HS-27A (cell line): ENCODE measurements at places on chromosomes 3 and 15.
A peak's percentile ranks its signal among the peaks of the same experiment; 100 is the strongest.

GRCh38 chr3:141407047-141407446 lies 38.7 kb downstream of the ZBTB38 start:
- peak; percentile 91 for DNase-seq

GRCh38 chr15:52566889-52567288 lies 1.9 kb downstream of the ARPP19 start:
- DNase-seq = no peak

GRCh38 chr15:28113394-28114113 lies 14.4 kb upstream of the OCA2 start:
- no peak for DNase-seq

- no peak for DNase-seq
Observed at GRCh38 chr15:48202068-48202467, 4.0 kb upstream of the SLC12A1 start.

DNA sequence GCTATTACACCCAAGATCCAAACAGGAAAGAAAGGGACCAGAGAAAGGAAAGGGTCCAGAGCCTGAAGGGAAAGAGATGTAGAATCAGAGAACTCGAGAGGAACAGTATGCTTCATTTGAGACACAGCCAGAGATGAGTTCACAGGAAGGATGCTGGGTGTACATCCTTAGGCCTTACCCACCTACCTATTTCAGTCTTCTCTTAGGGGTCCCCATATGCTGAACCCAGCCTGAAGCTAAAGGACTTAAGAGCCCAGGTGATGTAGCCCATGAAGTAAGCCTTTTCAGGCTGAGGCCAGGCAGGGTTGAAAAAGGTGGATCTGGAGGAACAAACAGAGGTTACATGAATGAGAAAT lies 338.0 kb upstream of the KCNH8 start:
- no peak for DNase-seq

- no peak for DNase-seq
Observed at GRCh38 chr3:127183931-127184869, 8.7 kb upstream of the PRR23E start.

DNA sequence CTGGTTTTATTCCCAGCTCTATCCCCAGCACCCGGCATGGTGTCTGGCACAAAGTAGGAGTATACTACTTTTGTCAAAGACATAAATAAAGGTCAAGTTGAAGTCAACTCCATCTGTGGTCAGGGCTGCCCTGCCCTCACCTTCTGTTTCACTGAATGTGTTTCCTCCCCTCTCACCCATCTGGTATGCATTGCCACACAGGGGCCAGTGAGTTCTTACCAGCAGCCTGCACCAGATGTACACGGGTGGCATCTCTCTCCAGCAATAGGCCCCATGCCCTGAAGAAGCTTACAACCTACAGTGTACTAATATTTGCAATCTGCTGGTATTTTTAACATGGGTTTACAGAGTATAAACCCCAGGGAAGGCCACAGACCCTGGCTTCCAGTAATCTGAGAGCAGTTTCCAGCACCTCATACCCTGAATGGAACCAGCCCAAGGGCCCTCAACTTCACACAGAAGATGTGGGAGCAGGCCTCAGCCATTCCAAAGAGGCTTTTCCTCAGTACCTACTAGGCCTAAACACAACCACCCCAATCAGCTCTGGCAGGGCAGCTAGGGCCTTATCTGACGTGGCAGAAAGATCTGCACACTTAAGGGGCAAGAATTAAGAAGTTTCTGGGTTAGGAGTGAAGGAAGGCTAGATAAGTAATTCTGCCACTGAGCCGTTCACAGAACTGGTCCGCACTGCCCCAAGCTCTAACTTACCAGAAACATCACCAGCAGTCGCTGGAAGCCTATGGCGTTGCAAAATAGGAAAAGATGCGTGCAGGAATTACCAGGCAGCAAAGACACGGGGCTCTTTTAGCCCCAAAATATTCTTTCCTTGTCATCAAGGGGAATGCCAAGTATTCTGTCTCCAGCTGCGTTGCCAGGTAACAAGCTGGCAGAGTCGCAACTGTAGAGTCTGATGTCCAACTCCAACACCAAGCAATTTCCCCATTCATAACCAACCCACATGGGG lies 2.1 kb downstream of the IDH2 start:
- DNase-seq = no peak

- DNase-seq = no peak
Observed at GRCh38 chr3:100089812-100090668, 24.3 kb downstream of the FILIP1L start.

DNA sequence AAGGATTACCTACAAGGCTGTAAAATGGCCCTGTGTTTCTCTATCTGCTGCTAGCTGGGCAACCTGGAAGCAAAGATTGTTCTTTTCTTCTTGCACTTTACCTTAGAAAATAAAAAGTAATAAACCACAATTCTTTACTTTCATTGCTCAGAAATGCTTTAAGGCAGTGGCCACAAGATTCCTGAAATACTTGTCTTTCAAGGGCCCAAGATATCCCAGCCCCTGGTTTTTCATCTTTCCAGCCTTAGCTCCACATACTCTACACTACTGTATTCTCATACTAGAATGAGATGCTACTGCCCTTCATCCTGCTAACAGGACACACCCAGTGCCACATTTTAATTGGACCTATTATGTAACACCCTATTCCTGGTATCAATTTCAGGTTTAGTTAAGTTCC lies 78.9 kb downstream of the GTF2E1 start:
- DNase-seq = no peak

GRCh38 chr3:12508291-12508700 lies 24.0 kb downstream of the TSEN2 start:
- DNase-seq = peak; percentile 92

GRCh38 chr3:9193211-9193610 lies 56.2 kb downstream of the SRGAP3 start:
- DNase-seq = no peak

GRCh38 chr3:125331243-125331642 lies 43.9 kb downstream of the ZNF148 start:
- DNase-seq = no peak

- no peak for DNase-seq
Observed at GRCh38 chr3:11297126-11297525, 24.9 kb downstream of the ATG7 start.

- DNase-seq = no peak
Observed at GRCh38 chr15:42206406-42206805, 1.7 kb downstream of the VPS39 start.

GRCh38 chr3:25532431-25533162 lies 104.5 kb downstream of the RARB start:
- DNase-seq = no peak

DNA sequence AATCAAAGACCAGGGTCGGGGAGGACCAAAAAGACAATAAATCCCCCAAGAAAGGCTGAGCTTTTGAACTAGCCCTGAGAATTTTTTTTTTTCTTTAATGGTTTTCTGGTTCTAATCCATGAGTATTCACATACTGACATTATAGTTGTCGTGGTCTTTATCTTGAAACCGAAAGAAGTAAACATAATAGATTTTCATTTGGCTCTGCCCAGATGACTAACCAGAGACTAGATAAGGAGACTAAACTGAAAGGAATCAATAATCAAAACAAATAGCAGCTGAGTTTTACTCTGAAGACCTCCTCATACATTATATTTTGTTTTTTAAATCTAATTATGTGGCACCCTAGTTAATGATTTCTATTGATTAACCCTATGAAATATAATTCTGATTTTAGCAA lies 381.4 kb downstream of the CNTN3 start:
- no peak for DNase-seq

- no peak for DNase-seq
Observed at GRCh38 chr15:63010386-63010785, 32.2 kb upstream of the TPM1 start.

DNA sequence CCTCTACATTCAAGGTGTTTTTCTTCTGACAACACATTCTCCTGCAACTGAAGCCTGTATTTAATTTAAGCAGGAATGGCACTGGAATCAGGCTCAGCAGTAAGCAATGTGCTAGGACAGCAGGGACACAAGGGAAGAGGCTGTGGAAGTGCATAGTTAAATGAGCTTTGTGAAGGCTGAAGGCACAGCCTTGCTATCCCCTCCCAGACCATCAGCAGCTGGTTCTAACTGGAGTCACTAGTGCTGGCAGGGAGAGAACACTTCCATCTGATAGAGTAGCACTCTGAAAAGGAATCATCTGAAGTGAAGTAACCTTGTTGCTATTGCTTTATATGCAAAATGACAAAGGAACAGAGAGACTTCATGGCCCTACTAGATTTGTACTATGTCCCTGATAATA lies 14.7 kb downstream of the UQCC5 start:
- no peak for DNase-seq

- no peak for DNase-seq
Observed at GRCh38 chr15:29162411-29162810, 107.2 kb downstream of the NSMCE3 start.

- DNase-seq = no peak
Observed at GRCh38 chr15:97966924-97967620, 6.6 kb downstream of the ARRDC4 start.

DNA sequence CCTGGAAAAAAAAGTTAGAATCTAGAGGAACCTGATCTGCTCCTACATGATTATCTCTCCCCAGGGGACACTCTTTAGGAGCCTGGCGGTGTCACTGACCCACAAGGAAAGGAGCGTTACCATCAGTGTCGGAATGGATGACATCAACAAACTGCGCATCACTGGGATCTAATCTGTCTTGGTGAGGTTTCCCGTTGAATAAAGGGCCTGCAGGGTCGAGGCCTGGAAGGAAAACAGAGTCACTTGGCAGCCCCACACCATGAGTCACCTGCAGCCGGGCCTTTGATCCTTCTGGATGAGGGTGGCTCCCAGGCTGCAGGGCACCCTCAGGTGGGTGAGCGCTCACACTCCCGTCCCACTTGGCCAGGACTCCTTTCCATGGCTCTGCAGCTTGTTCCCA lies 25.0 kb downstream of the LIPH start:
- DNase-seq = no peak

DNA sequence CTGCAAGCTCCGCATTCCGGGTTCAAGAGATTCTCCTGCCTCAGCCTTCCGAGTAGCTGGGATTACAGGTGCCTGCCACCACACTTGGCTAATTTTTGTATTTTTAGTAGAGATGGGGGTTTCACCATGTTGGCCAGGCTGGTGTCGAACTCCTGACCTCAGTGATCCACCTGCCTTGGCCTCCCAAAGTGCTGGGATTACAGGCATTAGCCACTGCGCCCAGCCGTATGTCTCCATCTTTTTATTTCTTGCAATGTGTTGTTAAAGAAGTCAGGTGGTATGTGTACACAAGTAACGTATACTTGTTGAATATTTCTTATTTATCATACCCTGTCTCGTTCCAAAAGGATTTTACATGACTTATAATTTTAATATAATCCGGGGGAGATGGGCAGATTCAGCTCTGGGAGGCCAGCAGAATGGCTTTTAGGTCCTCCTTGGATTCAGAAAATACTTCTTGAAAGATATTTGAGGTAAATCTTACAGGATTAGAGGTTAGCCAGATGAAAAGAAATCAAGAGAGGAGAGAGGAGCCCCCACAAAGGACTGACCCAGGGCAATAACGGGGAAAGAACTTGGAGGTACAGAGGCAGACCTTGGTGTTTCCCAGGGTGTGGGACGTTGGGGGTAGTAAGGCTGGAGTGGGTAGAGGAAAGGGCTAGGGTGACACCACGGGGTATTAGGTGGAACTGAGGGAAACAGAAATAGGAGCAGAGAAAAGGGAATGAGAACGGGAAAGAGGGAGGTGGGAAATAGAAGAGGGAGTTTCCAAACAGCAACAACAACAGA lies 27.2 kb upstream of the MUC20 start:
- no peak for DNase-seq

- DNase-seq = no peak
Observed at GRCh38 chr3:48656841-48657281, 5.8 kb downstream of the CELSR3 start.

- DNase-seq = no peak
Observed at GRCh38 chr3:100057716-100058575, 56.4 kb downstream of the FILIP1L start.

DNA sequence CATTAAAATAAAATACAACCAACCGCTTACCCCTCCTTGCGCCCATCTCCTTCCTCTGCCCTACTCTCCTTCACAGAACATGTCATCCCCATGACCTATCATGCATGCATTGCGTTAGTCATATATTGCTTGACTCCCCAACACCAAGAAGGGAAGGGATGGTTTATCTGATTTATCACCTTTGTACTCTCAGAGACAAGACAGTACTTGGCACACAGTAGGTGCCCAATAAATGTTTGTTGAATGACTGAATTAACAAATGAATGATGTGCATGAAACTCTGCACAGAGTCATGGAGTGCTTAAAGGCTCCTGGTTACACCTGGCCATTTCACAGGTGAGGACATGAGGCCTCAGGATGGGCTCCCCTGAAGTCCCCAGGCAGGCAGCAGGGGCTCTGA lies 59.7 kb downstream of the IQSEC1 start:
- no peak for DNase-seq

- DNase-seq = no peak
Observed at GRCh38 chr3:38219609-38220197, 45.9 kb upstream of the SLC22A13 start.

DNA sequence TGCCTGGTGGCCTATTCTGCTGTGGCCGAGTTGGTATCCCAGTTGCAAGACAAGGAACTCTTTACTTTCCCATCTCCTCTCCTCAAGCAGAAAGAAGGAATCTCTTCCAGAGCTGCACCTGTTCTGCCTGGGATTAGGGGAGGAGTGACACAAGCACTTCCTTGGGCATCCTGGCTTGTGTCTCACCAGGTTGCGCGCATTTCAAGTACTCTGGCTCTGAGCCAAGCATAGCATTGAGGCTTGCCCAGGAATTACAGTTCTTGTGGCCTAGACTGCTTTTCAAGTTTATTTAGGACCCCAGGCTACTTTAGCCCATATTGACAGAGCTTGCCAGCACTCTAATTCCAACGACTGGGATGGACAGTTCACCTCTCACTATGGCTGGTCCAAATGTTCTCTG lies 150.5 kb downstream of the RSRC1 start:
- DNase-seq = no peak
